ENCODE measurements at places on chromosomes 11 and 22.

GRCh38 chr22:35174401-35175038 is 82.8 kb upstream of the HMGXB4 start:
- DNase-seq, result no peak

DNA sequence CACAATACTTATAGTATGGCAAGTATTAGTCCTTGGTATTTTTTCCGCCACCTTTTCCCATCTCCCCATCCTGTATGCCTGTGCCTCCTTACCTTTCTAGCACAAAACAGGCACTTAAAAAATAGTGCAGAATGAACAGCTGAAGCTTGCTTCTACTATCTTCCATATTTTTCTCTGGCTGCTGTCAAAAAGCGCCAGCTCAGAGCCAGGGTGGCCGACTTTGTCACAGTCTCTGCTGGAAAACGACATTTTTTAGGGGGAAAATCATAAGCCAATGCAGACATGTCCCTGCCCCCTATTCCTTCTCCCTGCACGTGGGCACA is 26.5 kb upstream of the ROBO3 start:
- DNase-seq, result no peak

DNA sequence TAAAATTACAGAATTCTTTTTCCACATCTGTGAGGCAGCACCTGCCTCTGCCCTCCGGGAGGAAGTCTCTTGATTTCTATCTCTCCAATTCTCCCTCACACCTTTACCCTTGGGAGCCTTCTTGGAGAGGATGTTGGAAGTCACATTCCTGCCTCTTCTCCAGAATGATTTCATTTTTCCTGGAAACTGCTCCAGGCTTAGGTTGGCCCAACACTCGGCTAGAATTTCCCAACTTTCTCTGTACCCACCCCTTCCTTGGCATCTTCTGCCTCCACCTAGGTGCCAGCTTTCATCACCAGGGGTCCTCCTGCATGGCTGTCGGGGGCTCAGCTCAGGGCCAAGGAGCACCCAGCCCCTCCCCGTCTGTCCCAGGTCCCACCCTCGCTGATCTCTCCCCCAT is 43.2 kb downstream of the SLCO2B1 start:
- DNase-seq, result no peak

- DNase-seq, result no peak
Measured at GRCh38 chr11:73781303-73781702, 6.4 kb upstream of the MRPL48 start.

DNA sequence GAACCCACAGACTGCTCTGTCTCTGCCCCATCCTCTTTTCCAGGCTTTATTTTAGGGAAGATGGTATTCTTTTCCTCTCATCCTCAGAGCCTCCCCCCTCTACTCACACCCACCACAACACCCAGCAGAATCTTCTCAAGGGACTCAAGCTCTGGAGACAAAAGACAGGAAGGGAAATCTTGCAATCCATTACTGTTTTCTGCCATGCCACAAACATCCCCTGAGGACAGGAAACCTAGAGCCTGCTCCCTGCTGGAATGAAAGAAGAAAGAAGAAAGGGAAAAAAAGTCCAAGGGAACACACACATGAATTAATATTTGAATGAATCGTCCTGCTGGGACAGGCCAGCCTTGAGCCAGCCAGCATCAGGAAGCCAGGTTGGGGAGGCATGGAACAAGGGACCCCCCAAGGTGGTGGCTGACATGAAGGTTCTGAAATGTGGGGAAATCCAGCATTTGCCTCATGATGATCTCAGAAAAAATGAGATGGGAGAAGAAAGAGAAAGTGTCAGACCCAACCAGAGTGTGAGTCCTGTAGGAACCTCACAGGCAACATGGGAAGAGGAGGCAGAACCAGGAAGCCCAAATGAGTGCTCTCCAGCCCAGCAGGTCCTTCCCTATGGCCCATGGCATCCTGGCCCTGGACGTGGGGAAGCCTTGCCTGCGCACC is 34.0 kb downstream of the SLCO2B1 start:
- DNase-seq, result no peak

DNA sequence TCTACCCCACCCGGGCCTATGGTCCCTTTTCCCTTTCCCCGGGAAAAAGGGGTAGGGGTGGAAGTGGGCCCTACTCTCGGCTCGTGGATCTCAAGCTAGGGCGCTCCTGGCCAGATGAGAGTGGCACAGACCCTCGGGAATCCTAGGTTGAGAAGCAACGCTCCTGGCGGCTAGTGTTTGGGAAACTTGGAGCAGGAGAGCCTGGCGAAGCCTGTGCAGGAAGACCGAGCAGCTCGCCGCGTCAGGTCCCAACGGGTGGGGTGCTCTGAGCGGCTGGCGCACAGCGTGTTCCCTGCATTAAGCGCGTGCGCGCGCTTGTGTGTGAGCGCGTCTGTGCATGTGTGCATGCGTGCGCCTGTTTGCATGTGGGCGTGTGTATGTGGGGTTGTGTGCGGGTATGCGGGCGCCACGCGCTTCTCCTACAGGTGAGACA is 7.1 kb upstream of the FLI1 start:
- peak; percentile 59 for DNase-seq

GRCh38 chr11:127454856-127455255 is 454.3 kb upstream of the KIRREL3 start:
- DNase-seq, result no peak

DNA sequence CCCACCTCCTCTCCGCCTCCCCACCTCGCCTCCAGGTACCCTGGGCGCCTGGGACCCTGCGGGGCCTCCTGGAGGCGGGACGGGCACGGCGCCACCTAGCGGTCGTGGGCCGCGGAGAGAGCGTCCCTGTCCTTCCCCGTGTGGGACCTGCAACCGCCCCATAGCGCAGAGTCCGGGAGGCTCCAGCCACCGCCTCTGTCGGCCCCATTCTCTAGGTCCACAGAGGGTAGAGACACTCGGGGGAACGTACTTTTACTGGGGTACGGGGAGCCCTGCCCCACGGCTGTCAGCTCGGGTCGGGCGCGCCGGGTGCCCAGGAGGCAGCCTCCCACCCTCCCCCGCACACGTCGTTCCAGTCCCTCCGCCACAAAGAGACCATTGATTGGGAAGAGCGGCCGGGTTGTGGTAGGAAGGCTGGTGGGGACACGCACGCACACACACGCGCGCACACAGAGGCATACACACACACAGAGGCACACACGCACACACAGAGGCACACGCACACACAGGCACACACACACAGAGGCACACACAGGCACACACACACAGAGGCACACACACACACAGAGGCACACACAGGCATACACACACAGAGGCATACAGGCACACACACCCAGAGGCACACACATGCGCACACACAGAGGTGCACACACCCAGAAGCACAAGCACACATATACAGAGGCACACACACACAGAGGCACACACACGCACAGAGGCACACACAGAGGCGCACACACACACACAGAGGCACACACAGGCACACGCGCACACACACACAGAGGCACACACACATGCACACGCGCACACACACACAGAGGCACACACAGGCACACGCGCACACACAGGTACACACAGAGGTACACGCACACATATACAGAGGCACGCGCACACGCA is 12.6 kb upstream of the NECTIN1 start:
- peak; percentile 82 for DNase-seq

GRCh38 chr11:117597071-117597470 is 199.9 kb downstream of the DSCAML1 start:
- peak; percentile 92 for DNase-seq

DNA sequence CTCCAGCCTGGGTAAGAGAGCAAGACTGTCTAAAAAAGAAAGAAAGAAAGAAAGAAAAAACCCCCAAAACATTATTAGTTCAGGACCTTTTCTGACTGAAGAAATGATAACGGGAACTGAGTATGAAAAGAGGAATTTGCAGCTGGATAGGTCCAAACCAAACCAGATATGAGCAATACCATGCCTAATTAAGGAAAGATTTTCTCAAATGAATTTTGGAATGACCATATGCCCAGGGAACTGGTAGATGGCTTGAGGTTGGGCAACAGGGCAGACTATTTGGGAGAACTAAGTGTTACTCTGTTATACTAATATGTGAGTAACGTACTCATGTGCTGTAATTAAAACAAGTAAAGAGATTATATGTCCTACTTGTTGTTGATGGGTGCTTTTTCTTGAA is 186.1 kb downstream of the TMEM135 start:
- no peak for DNase-seq

- no peak for DNase-seq
Measured at GRCh38 chr22:46088541-46089311, 61.6 kb upstream of the PPARA start.

DNA sequence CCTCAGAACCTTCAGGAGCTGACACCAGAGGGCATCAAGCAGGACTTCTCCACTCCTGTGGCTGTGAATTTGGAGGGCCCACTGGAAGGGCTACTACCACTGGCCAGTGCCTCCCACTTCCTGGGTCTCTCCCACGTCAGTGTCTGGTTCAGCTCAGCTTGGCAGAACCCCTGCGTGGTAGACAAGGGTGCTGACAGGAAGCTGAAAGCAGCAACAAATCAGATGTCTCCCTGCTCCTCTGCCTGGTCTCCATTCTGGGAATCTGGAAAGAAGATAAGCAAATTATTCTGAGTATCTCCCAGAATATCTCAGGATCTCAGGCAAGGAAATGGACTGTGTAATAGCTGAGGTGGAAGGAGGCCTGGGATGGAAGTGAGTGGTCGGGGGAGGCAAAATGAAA is 61.5 kb downstream of the TMPRSS5 start:
- DNase-seq, result no peak

- no peak for DNase-seq
Measured at GRCh38 chr11:75504501-75504900, 21.2 kb downstream of the GDPD5 start.

GRCh38 chr11:68313574-68314202 is 1.3 kb downstream of the LRP5 start:
- no peak for DNase-seq

DNA sequence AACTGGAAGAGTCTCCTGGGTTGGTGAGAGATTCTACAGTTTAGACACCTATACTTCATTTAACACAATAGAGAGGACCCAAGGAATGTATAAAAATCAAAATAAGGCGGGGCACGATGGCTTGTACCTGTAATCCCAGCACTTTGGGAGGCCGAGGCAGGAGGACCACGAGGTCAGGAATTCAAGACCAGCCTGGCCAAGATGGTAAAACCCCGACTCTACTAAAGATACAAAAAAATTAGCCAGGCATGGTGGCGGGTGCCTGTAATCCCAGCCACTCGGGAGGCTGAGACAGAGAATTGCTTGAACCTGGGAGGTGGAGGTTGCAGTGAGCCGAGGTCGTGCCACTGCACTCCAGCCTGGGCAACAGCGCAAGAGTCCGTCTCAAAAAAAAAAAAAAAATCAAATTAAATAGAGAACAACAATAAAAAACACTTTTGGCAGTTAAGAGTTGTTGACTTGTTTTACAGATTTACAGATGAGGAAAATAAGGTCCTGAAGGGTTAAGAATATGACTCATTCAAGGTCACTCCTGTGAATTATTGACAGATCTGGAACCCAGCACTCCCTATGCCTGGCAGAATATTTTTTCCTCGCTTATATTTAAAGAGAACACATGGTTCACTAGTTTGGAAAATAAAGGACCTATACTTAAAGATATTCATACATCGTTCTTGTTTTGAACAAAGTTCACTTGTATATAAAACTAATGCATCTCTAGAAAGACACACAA is 5.2 kb downstream of the LGR4 start:
- no peak for DNase-seq

DNA sequence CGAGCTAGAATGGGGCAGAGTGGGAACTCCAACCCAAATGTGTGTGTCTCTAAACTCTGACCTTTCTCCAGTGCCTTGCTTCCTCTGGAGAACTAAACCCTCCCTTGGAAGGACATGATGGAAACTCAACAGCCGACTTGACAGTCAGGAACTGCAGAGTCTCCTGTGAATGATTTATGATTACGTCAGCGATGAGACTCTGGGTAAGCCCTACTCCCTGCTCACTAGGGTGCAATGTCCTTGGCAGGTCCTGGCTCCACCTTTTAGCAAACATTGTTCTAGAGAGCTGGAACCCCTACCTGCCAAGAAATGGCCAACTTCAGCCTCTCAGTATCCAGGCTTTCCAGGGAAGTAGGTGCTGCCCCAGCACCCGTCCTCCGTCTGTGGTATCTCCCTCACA is 96.1 kb upstream of the CD82 start:
- DNase-seq, result no peak

DNA sequence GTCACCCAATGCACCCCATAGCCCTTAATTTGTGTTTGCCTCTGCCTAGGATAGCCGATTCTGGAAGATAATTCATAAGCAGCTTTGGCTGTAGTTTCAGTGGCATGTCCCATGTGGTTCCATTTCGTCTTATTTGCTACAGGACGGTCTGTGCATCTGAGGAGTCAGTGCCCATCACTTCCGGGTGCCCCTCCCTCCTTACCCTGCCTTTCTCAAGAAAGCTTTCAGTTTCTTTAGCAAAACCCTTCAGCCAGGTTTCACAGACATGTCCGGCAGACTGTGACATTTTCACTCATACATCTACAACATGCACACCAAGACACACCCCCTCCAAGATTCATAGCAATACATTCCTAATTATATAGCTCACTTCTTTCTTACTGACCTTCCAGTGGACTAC is 14.3 kb downstream of the TP53AIP1 start:
- no peak for DNase-seq

DNA sequence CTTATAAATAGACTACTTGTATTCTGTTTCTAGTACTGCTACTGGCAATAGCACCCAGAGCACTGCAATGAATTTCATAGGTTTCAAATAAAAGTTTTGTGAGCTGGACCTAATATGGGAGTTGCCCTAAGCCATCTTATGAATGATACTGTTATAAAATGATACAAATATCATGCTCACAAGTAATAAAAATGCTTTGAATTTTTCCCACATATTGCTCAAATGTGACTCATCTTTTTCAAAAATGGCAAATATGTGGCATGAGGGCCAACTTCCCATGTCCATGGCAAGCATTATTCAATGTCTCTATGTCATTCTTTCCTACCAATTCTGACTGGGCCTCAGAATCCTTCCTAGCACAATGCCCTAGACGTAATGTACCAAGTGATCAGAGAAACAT is 137.6 kb downstream of the TRPC6 start:
- DNase-seq, result no peak

GRCh38 chr11:17748761-17749721 is 14.5 kb downstream of the KCNC1 start:
- no peak for DNase-seq

Measured in nephron progenitor cell (in vitro differentiated cells).